ENCODE measurements at places on chromosomes 11 and 22. TPM values are rescaled to one million over a fixed set of nuclear protein-coding genes. Genes with fewer than 3 reads are reported as not detected.

- H3K4me1 ChIP-seq: peaks cover 10% of the 10 kb centered on the region
- H3K27ac ChIP-seq: no peak overlapping the region
- H3K4me3 ChIP-seq: no peak overlapping the region
- peaks cover 24% of the 10 kb centered on the region for H3K36me3 ChIP-seq
These were observed 24.0 kb downstream of the PIK3IP1 start for GRCh38 chr22:31268281-31268680.

GRCh38 chr11:29527391-29527936 lies 489.4 kb downstream of the KCNA4 start:
- no peaks in the 10 kb centered on the region for H3K36me3 ChIP-seq
- H3K4me3 ChIP-seq: no peak overlapping the region
- H3K27me3 ChIP-seq: no peaks in the 10 kb centered on the region
- no peak for DNase-seq

DNA sequence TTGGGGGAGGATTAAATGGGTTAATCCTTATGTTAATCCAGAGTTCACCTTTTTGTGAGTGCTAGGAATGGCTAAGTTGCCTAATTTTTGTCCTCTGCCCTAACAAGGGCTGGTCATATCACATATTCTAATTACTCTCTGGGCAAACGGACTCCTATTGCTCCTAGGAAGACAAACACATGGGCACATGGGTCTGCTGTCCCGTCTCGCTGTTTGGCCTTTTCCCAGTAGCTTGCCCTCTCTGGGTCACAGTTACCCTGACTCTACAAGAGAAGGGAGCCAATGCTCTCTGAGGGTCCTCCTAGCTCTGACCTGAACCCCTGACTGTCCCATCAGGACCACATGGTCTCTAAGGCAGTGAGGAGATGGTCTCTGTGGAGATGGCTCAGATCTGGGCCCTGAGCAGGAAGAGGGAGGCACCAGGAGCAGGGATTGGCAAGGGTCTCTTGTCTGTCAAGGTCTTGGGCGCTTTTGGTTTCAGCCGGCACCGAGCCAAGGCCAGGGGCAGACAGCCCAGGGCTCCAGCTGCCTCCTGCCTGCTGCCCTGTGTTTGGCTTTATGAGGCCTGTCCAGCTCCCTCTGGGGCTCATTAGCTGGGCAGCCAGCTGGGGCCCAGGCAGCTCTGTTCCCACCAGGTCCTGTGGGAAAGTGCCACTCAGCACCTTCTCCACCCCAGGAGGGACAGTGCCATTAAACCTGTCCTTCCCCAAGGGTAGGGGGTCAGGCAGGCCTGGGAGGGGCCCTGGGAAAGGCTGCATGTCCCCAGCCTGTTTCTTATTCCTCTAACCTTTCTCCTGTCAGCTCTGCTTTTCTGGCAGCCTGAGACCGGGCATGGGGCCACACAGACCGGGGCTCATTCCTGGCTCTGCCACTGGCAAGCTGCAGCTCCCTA lies 559.9 kb downstream of the MN1 start:
- H3K36me3 ChIP-seq: no peaks in the 10 kb centered on the region
- no peak for DNase-seq
- H3K4me1 ChIP-seq: peaks cover 13% of the 10 kb centered on the region
- peaks cover 14% of the 10 kb centered on the region for H3K27me3 ChIP-seq
- H3K4me3 ChIP-seq: no peak overlapping the region

Gene MS4A13
- total RNA-seq: not detected

DNA sequence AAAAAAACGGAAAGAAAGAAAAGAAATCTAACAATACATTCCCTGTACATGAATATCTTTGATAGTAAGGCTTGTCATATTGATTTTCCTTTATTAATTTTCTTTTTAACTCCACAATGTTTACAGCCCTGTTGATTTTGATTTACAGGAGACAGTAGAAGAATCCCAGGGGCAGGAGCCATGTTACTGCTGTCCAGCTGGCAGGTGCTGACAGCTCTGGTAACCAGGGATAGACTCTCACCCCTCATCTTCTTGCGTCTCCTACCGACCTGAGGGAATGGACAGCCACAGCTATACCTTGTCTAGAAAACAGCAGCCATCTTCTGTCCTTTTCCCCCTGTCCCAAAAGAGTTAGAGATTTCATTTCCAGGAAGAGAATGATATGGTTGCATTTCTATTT lies 37.4 kb downstream of the PRDM10 start:
- no peaks in the 10 kb centered on the region for H3K27me3 ChIP-seq
- DNase-seq: no peak
- peaks cover 3% of the 10 kb centered on the region for H3K36me3 ChIP-seq
- H3K27ac ChIP-seq: no peak overlapping the region
- no peak overlapping the region for H3K4me3 ChIP-seq
- H3K4me1 ChIP-seq: peaks cover 9% of the 10 kb centered on the region

- no peak overlapping the region for H3K27ac ChIP-seq
- peaks cover 3% of the 10 kb centered on the region for H3K27me3 ChIP-seq
- H3K36me3 ChIP-seq: no peaks in the 10 kb centered on the region
- no peak overlapping the region for H3K4me3 ChIP-seq
These were observed 3.0 kb upstream of the PACSIN3 start for GRCh38 chr11:47189100-47189834.

DNA sequence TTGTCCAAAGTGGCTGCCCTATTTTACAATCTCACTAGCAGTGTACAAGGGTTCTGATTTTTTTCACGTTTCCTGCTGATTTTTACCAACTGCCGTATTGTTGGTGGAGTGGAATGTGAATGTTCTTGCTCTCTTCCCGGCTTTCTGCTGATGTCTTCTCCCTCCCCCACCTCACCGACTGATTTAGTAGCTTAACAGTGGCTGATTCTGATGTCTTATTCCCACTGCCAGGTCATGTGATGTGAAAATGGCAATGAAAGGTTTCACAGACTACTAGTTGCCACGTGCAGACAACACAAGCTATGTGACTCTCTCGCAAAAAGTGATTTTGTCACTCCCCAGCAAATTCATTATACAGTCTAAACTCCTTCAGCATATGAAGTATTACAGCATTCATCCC lies 17.3 kb upstream of the NEU3 start:
- H3K27ac ChIP-seq: no peak overlapping the region
- H3K4me3 ChIP-seq: no peak overlapping the region
- H3K4me1 ChIP-seq: no peaks in the 10 kb centered on the region
- H3K27me3 ChIP-seq: no peaks in the 10 kb centered on the region
- peaks cover 27% of the 10 kb centered on the region for H3K36me3 ChIP-seq

Gene PRG3
- total RNA-seq: not detected

DNA sequence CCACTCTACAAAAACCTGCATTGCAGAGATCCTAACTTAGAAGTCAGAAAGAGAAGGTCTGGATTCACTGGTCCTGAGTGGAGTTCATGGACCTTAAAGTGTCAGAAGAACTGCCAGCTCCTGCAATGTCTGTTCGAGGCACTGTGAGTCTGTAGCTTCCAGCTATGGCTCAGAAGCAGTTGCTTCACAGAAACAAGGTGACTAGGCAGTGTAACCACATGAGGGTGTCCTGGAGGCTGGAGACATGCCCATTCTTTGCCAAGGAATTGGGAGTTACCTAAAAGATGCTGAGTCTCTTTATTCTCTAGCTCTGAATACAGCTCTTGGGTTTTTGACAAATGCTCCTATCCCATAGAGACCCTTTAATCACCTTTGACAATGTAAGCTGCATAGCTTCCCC lies 130.5 kb downstream of the SPON1 start:
- H3K36me3 ChIP-seq: no peaks in the 10 kb centered on the region
- H3K4me3 ChIP-seq: no peak overlapping the region
- peaks cover 8% of the 10 kb centered on the region for H3K27me3 ChIP-seq
- H3K27ac ChIP-seq: no peak overlapping the region

DNA sequence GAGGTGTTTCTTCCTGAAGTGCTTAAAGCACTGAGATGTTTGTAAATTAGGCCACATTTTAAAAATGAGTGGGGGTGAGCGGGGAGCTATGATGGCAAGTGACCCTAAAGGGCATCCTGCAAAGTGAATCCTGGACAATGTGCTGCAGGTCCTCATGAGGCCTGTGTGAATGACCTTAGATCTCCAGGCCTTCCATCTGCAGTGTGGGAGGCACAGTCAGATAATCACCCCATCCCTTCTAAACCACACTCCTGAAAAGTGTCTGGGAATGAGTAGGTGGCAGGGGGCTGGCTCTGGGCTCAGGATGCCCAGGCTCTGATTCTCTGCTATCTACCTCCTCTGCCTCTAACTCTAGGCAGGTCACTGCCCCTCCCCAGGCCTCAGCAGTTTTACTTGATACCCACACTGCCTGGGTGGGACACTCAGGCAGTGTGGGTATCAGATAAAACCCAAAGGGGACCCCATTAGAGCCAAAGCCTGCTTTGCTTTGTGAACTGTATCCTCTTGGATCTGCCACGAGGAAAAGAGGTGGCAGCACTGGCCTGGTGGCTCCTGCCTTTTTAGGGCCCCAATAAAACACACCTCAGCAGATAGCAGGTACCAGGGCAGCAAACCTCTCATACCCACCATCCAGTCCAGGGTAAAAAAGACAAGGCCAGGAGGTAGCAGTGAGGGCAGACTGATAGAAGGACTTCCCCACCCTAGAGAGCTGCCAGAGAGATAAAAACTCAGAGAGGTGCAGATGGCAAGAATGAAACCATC lies 10.5 kb downstream of the STARD10 start:
- H3K27ac ChIP-seq: peak overlapping the region; percentile 67
- peak overlapping the region; percentile 79 for H3K4me3 ChIP-seq
- peaks cover 70% of the 10 kb centered on the region for H3K4me1 ChIP-seq
- no peaks in the 10 kb centered on the region for H3K36me3 ChIP-seq

DNA sequence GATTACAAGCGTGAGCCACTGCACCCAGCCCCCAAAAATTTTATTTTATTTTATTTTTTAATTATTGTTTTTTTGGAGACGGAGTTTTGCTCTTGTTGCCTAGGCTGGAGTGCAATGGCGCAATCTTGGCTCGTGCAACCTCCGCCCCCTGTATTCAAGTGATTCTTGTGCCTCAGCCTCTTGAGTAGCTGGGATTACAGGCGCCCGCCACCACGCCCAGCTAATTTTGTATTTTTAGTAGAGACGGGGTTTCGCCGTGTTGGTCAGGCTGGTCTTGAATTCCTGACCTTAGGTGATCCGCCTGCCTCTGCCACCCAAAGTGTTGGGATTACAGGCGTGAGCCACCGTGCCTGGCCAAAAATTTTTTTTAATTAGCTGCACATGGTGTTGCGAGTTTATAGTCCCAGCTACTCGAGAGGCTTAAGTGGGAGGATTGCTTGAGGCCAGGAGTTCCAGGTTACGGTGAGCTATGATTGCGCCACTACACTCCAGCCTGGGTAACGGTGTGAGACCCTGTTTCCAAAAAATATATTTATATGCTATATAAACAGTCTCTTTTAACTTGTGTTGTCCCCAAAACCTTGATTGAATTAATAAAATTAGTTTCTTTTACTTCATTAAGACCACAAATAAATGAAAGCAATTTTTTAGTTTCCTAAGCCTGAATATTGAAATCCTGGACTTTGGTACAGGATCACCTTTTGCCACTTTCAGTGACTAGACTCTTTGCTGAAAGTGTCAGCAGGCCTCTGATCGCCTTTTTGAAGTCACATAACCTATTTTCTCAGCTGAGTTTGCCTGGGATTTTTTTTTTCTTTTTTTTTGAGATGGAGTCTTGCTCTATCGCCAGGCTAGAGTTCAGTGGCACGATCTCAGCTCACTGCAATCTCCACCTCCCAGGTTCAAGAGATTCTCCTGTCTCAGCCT lies 16.2 kb downstream of the ATG13 start:
- DNase-seq: no peak
- H3K27ac ChIP-seq: no peak overlapping the region
- H3K4me1 ChIP-seq: no peaks in the 10 kb centered on the region
- peaks cover 14% of the 10 kb centered on the region for H3K36me3 ChIP-seq
- no peak overlapping the region for H3K4me3 ChIP-seq

- H3K27ac ChIP-seq: no peak overlapping the region
- H3K4me3 ChIP-seq: no peak overlapping the region
- peaks cover 49% of the 10 kb centered on the region for H3K27me3 ChIP-seq
- H3K36me3 ChIP-seq: no peaks in the 10 kb centered on the region
- DNase-seq: no peak
- peaks cover 11% of the 10 kb centered on the region for H3K4me1 ChIP-seq
These were observed 71.2 kb downstream of the KIRREL3 start for GRCh38 chr11:126929179-126930061.

Gene SCUBE1
- total RNA-seq: 4.5 TPM

GRCh38 chr11:27934830-27935145 lies 173.2 kb downstream of the KIF18A start:
- H3K4me3 ChIP-seq: no peak overlapping the region
- H3K36me3 ChIP-seq: no peaks in the 10 kb centered on the region
- DNase-seq: no peak
- H3K27ac ChIP-seq: no peak overlapping the region
- H3K4me1 ChIP-seq: no peaks in the 10 kb centered on the region

Gene RASD2
- total RNA-seq: 0.07 TPM

DNA sequence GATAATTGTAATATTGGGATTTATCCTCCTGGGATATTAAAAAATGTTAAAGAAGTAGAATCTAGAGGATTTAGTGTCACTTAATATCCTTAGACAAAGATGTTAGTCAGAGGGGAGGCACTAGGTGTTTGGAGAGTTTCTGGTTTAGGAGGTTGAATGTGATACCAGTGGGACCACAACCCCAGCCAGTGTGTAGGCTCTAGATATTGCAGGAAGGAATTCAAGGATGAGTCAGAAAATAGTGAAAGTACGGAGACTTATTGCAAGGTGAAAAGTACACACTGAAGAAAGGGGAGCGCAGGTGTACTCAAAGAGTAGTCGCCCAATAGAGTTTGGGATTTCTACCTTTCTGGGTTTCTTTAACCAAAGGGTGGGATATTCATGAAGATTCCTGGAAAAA lies 5.7 kb upstream of the TMEM41B start:
- DNase-seq: no peak
- H3K27me3 ChIP-seq: no peaks in the 10 kb centered on the region
- H3K4me3 ChIP-seq: no peak overlapping the region
- H3K36me3 ChIP-seq: no peaks in the 10 kb centered on the region
- H3K4me1 ChIP-seq: peaks cover 19% of the 10 kb centered on the region

Gene SEC14L2
- total RNA-seq: 13.7 TPM

DNA sequence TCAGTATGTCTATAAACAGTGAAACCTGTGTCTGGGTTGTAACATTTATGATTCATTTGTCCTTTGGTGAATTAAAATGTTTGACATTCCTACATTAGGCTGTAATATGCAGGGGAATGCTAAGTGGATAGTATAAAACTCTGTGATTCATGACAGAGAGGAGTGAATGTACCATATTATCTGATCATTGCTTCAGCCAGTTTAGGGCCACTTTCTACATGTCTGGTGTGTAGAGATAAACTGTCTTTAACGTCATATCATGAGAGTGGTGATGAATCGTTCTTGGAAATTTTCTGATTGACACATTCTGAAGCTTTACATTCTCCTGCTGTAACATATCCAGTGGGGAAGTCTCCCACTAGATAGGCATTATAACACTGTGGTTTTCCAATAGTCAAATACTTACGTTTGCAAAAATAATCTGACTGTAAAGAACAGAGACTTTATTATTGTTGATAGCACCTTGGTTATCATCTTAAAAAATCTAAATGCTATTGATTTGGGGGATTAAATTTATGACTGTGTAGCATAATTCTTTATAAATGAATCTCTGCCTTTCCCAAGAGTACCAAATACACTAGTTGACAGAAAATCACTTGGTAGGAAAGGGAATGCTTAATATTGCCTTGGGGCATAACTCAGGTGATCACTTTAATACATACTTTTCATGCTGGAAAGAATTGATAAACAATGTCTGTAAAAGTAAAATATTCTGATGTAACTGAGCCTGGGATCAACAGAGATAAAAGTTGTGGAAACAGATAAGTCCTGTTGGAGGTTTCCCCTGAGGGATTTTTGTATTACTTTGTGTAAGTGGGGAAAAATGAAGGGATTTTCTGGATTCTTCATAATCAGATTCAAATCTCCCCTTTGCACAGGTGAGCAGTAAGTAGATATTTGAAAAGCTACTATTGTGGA lies 427.9 kb downstream of the JRKL start:
- no peak overlapping the region for H3K4me3 ChIP-seq
- no peak overlapping the region for H3K27ac ChIP-seq
- peaks cover 4% of the 10 kb centered on the region for H3K4me1 ChIP-seq
- H3K36me3 ChIP-seq: peaks cover 2% of the 10 kb centered on the region
- no peak for DNase-seq
- peaks cover 19% of the 10 kb centered on the region for H3K27me3 ChIP-seq
